ENCODE measurements at places on chromosomes 2 and 18.

GRCh38 chr18:11581286-11581685, 28.1 kb upstream of the SLC35G4 start:
- no peak for DNase-seq

DNA sequence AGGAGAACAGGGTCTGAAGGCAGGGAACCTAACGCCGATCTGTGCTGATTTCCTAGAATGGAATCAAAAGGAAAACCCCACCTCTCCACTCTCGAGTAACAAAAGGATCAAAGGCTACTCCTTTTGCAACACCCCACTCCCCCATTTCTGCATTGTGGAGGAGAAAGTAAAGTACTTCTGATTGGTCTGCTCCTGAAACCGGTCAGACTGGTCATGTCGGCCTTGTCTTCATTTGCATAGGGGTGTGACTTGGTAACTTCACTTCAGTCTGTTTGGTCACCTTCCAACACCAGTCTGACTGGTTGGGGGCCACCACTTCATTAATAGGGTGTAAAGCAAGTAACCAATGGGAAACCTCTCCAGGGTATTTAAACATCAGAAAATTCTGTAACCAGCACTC, 771.9 kb downstream of the ERBB4 start:
- no peak for DNase-seq

GRCh38 chr2:39422700-39423099, 14.4 kb downstream of the MAP4K3 start:
- no peak for DNase-seq

GRCh38 chr2:55099878-55100820, 49.9 kb upstream of the RTN4 start:
- DNase-seq = no peak

DNA sequence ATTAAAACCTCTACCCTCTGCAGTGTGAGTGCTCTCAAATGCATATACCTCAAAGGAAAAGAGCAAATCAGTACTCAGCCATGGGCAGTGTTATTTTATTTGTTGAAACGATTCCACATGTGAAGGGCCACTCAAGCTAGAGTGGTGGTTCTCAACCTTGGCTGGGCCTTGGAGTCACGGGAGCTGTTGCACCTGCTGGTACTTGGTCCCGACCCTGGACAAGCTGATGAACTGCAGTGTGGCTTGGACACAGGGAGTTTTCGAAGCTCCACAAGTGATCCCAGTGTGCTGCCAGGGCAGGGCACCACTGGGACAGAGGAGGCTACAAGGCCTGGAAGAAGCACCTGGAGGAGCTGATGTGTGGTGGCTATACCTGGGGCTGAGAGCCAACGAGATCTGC, 19.7 kb downstream of the GNLY start:
- no peak for DNase-seq

GRCh38 chr18:3486512-3486911, 36.5 kb downstream of the TGIF1 start:
- no peak for DNase-seq

- DNase-seq = no peak
These were observed 183.4 kb upstream of the SRD5A2 start for GRCh38 chr2:31764169-31764568.

GRCh38 chr2:241975593-241976284, 106.2 kb downstream of the RTP5 start:
- no peak for DNase-seq

GRCh38 chr18:50679656-50680055, 119.8 kb downstream of the MAPK4 start:
- DNase-seq = no peak

GRCh38 chr2:221851531-221852045, 279.5 kb upstream of the EPHA4 start:
- no peak for DNase-seq

GRCh38 chr2:13218205-13218604, 501.5 kb downstream of the TRIB2 start:
- DNase-seq = no peak

DNA sequence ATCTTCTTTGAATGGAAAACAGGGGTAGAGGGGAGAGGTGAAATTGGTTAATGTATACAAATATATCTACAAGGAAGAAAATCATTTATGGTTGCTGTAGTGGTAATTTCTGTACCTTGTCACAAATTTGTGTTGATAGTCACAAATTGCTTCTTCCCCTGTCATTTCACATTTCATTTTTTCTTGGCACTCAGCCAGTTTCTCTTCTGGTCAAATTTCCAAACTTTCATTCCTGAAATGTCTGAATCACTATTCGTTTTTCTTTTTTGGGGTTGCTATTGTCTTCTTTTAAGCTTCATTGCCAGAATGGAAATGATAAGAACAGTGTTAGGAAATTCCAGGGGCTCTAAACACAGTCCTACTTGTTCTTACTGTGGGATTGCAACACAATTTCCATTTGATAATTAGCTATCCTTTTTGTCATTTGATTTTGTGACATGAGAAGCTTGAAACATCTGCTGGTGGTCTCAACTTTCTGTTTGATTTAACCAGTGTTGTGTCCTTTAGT, 136.0 kb upstream of the GCFC2 start:
- DNase-seq = no peak

Measured in T-helper 1 cell (primary cell).